ENCODE measurements at places on chromosomes 5 and 9. TPM values are rescaled to one million over a fixed set of nuclear protein-coding genes. Genes with fewer than 3 reads are reported as not detected.

- H3K4me1 ChIP-seq = peaks cover 20% of the 10 kb centered on the region
- no peak for DNase-seq
- H3K36me3 ChIP-seq = peaks cover 4% of the 10 kb centered on the region
- H3K27me3 ChIP-seq = peaks cover 3% of the 10 kb centered on the region
- H3K27ac ChIP-seq = no peak overlapping the region
Observed at GRCh38 chr9:97979788-97980478, 3.2 kb upstream of the ANP32B start.

- H3K27ac ChIP-seq = peak overlapping the region; percentile 74
- H3K36me3 ChIP-seq = peaks cover 17% of the 10 kb centered on the region
- H3K4me3 ChIP-seq = peak overlapping the region; percentile 80
- peaks cover 42% of the 10 kb centered on the region for H3K4me1 ChIP-seq
- H3K27me3 ChIP-seq = peaks cover 2% of the 10 kb centered on the region
- peak; percentile 61 for DNase-seq
Observed at GRCh38 chr9:136546697-136547501, 1.1 kb upstream of the NOTCH1 start.

DNA sequence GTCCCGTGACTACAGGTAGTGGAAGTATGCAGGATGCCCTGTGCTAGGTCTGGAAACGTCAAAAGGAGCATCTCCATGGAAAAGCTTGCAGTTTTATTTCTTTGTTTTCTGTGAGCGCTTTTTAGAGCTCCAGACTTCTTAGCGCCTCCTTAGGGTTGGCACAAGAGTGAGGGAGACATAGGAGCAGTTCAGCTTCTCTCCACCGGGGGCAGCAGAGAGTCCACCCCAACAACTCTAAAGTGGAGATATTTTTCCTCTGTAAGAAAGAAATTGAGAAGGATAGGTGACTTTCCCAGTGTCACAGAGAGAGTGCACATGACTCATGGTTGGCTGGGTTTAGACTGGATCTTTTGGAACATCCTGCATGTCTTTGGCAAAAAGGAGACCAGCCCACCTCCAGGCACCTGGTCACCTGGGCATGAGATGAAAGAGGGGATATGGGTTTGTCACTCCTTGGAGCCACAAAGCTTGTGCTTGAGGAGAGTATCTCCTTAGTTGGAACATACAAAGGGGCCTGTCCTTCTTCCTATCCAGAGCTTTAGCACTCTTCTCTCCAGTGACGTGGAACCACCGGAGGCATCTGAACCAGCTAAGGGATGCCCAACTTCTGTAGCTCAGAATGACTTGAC is 637.7 kb downstream of the SEMA5A start:
- no peaks in the 10 kb centered on the region for H3K4me1 ChIP-seq
- H3K27ac ChIP-seq = no peak overlapping the region
- peak; percentile 19 for DNase-seq
- no peak overlapping the region for H3K4me3 ChIP-seq

DNA sequence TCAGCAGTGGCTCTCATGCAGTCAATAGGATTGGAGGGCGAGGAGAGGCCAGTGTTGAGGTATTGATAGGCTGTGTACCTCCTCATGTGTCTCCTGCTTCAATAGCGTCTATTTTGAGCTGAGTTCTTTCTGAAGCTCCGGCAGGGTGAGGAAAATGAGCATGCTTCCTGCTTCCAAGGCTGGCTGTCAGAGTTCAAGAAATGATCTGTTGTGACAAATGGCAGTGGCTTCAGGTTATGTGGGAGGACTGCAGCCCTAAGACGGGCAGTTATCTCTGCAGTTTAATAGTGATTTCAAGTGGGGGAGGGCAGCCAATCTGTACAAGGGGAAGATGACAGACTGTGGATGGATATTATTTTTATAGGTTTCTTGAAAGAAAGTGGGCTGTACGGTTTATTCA is 54.0 kb upstream of the CXCL14 start:
- no peaks in the 10 kb centered on the region for H3K36me3 ChIP-seq
- no peak overlapping the region for H3K4me3 ChIP-seq
- no peak for DNase-seq
- H3K27me3 ChIP-seq = peaks cover 9% of the 10 kb centered on the region

GRCh38 chr9:19161257-19162025 is 34.1 kb upstream of the PLIN2 start:
- peak; percentile 67 for DNase-seq
- H3K27ac ChIP-seq = peak overlapping the region; percentile 88
- H3K4me3 ChIP-seq = peak overlapping the region; percentile 30
- H3K36me3 ChIP-seq = no peaks in the 10 kb centered on the region
- no peaks in the 10 kb centered on the region for H3K27me3 ChIP-seq

DNA sequence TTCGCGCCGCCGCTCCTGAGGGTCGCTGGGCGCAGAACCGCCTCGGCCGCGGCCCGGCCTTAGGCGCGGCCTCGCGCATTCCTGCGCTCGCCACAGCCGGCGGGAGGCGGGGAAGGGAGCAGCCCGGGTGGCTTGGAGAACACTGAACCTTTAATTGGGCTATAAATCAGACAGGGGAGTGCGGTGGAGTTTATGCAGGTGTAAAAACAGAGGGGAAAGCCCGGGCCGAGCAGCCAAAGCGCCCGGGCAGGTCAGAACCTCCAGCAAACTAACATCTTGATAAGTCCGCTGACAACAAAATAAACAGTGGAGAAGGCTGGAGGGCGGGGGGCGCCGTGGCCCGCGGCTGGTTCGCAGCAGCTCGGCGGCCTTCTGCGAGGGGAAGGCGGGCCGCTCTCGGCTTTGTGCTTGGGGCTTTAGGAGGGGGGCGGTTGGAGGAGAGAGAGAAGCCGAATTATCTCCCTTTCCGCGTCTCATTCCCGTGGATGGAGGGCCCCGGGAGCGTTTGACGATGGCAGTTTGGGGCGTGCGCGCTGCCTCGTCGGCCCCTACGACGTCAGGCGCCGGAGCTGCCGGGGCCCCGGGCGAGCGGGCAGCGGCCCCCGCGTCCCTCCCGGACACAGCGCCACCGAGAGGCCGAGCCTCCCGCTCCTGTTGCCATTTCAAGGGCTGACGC is 11.3 kb downstream of the FOXD1 start:
- peaks cover 6% of the 10 kb centered on the region for H3K36me3 ChIP-seq
- no peak for DNase-seq
- no peak overlapping the region for H3K4me3 ChIP-seq
- H3K27ac ChIP-seq = no peak overlapping the region

GRCh38 chr9:96361668-96362067 is 21.8 kb downstream of the SLC35D2 start:
- H3K27me3 ChIP-seq = no peaks in the 10 kb centered on the region
- H3K4me1 ChIP-seq = no peaks in the 10 kb centered on the region
- no peak overlapping the region for H3K27ac ChIP-seq
- DNase-seq = no peak
- peaks cover 7% of the 10 kb centered on the region for H3K36me3 ChIP-seq

- H3K27ac ChIP-seq = no peak overlapping the region
- H3K4me3 ChIP-seq = no peak overlapping the region
- no peaks in the 10 kb centered on the region for H3K36me3 ChIP-seq
Observed at GRCh38 chr5:146076028-146076427, 29.3 kb downstream of the PLAC8L1 start.

GRCh38 chr5:98774192-98775033 is 950 bp downstream of the RGMB start:
- DNase-seq = peak; percentile 57
- H3K4me1 ChIP-seq = peaks cover 46% of the 10 kb centered on the region
- H3K4me3 ChIP-seq = peak overlapping the region; percentile 80
- peak overlapping the region; percentile 60 for H3K27ac ChIP-seq

DNA sequence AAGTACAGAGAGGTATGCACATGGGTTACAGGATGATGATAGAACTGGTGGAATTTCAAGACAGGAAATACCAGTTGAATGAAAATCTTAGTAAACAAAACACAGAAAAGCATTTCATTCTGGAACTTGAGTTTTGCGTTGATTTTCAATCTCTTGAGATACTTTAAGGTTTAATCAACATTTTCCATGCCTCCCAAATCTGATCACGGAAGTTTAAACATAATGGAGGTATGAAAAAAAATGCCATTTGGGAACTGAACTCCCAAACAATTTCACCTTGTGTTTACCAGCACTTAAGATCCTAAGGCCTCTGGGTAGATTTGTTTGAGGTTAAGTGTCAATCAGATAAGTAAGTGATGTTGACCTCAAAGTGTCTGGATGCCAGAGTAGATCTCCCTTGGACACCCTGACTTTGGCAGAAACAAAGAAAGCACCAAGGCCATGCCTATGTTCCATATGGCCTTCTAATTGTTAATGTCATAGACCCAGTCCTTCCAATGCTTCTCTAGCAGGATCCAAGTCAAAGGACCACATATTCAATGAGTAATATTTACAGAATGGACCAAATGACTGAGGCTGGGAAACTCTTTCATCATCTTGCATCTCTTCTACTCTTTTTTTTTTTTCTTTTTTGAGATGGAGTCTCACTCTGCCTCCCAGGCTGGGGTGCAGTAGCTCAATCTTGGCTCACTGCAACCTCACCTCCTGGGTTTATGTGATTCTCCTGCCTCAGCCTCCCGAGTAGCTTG is 216.9 kb downstream of the ARRDC3 start:
- H3K27ac ChIP-seq = no peak overlapping the region
- no peak overlapping the region for H3K4me3 ChIP-seq
- no peak for DNase-seq
- no peaks in the 10 kb centered on the region for H3K36me3 ChIP-seq
- peaks cover 31% of the 10 kb centered on the region for H3K4me1 ChIP-seq

DNA sequence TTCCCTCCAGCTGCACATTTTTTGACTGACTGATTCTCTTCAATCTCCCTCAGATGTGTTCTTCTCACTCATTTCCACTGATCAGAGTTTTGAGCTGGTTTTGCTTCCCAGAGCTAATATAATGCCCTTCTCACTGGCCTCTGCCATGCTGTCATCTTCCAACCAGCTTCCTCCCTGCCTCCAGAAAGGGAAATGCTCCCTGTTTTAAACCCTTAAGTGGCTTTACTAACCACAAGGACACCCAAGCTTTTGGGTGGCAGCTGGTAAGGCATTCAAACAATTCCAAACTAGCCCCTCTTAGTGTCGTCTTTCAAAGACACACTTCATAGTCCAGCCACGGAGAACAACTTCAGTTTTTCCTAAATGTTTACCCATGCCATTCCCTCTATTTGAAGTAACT is 172.5 kb downstream of the CRB2 start:
- H3K27me3 ChIP-seq = no peaks in the 10 kb centered on the region
- no peak for DNase-seq
- no peak overlapping the region for H3K27ac ChIP-seq
- H3K4me3 ChIP-seq = no peak overlapping the region
- H3K36me3 ChIP-seq = no peaks in the 10 kb centered on the region

- no peaks in the 10 kb centered on the region for H3K36me3 ChIP-seq
- H3K27me3 ChIP-seq = no peaks in the 10 kb centered on the region
Observed at GRCh38 chr5:75659791-75660450, 48.7 kb downstream of the ANKDD1B start.

DNA sequence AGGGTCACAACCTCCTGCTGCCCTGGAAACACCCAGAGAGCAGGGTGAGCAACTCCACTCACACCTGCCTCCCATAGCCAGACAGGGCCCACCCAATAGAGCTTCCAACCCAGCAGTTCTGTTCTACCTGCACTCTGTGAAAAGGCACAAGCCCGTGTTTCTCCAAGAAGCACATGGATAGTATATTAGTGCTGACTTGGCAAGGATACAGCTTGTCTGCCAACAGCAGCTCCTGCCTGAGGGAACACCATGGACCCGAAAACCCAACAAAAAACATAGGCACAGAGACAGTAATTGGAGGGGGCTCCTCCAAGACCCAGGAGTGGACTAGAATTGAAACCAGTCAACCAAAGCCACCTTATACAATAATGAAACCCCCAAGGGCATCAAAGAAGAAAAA is 48.6 kb downstream of the CDKN2A start:
- H3K27ac ChIP-seq = no peak overlapping the region
- no peak for DNase-seq
- H3K36me3 ChIP-seq = no peaks in the 10 kb centered on the region
- H3K4me1 ChIP-seq = no peaks in the 10 kb centered on the region
- H3K27me3 ChIP-seq = peaks cover 20% of the 10 kb centered on the region
- no peak overlapping the region for H3K4me3 ChIP-seq

DNA sequence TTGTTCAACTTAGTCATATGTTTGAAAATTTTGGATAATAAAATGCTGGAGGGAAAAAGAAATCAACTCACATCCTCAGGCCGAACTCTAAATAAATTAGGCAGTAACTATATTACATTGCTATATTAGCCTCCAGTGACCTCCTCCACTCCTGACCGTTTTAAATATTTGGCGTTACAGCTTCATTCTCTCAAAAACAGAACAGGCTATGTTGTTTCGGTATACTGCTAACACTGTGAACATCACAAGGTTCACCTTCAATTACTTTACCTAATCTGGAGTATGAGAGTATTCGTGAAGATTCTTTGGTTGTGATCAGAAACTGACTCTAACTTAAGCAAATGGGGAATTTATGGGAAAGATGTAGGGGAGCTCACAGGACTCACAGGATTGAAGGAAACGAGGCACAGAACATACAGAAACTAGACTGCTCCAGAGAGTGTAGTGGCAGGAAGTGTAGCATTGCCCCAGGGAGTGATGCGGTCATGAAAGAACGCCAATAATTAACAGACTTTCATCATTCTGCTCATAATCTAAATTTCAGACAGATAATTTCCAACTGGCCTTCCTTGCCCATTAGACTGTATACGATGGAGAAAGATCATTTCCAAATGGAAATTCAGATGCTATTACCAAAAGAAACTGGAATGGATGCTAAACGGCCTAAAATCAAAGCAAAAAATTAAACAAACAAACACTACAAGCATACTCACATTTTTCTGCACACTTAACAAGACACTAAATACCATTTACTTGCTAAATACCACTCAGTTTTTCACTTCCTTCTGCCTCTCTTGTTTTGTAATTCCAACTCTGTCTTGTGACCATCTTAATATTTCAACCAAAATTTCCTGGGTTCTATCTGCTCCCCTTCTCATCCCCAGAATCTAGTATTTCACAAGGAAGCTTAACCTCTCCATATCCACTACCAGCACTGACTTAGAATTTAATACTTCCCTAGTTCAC is 110.1 kb upstream of the LPAR1 start:
- H3K27me3 ChIP-seq = no peaks in the 10 kb centered on the region
- H3K4me3 ChIP-seq = no peak overlapping the region
- H3K36me3 ChIP-seq = no peaks in the 10 kb centered on the region
- no peak for DNase-seq

- no peaks in the 10 kb centered on the region for H3K27me3 ChIP-seq
- H3K4me3 ChIP-seq = no peak overlapping the region
- H3K4me1 ChIP-seq = peaks cover 79% of the 10 kb centered on the region
- H3K36me3 ChIP-seq = peaks cover 88% of the 10 kb centered on the region
Observed at GRCh38 chr5:32595118-32595517, 9.8 kb downstream of the SUB1 start.

Gene PCDHA2
- not detected for total RNA-seq

Gene HMGCS1
- 155 TPM for total RNA-seq

Gene ECSCR
- total RNA-seq = 1.1 TPM

Gene CMYA5
- 0.10 TPM for total RNA-seq

Gene GAS1
- 0.20 TPM for total RNA-seq

Gene DELE1
- 80.7 TPM for total RNA-seq

Gene VAV2
- total RNA-seq = 2.9 TPM

Gene KCNV2
- not detected for total RNA-seq

Gene GRXCR2
- total RNA-seq = not detected

Gene ANKRD18B
- 1.1 TPM for total RNA-seq

Gene IL4
- total RNA-seq = 7.4 TPM

Gene MLANA
- not detected for total RNA-seq

Gene WHRN
- total RNA-seq = 4.5 TPM

Measured in activated CD4-positive, alpha-beta memory T cell treated with anti-CD3 and anti-CD28 coated beads, Interleukin-2, amount 10 ng/mL, durations not matched to agents 7 days and 5 days (primary cell).